ENCODE measurements at places on chromosomes 3 and 15.

DNA sequence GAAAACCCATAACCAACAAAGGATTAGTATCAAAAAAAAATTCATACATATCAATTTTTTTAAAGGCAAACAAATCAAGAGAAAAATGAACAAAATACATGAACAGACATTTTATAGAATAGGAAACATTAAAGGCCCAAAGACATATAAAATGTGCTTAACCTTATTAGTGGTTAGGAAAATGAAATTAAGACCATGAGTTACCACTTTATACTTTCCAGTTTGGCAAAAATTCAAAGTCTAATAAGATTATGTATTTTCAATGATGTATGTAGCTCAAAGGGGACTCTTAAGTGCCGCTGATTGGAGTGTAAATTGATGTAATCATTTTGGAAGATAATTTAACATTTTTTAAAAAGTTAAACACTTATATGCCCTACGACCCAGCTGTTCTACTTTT, 89.2 kb downstream of the BOC start:
- no peak for DNase-seq

DNA sequence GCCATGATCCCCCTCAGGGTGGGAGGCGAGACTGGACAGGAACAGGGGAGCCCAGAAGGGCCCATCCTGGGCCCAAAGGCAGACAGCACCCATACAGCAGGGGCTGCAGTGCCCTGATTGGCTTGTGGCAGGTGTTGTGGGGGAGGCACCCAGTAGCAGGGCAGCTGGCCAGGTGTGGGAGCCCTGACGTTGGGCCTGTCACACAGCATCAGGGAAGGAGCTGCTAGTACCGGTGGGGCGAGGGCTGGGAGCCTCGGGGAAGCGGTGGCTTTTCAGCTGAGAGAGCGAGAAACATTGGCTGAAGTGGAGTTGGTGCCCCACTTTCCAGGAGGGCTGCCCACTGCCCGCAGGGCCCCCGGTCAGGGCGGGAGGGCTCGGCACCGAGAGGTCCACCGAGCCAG, 19.7 kb upstream of the CYP11A1 start:
- no peak for DNase-seq

DNA sequence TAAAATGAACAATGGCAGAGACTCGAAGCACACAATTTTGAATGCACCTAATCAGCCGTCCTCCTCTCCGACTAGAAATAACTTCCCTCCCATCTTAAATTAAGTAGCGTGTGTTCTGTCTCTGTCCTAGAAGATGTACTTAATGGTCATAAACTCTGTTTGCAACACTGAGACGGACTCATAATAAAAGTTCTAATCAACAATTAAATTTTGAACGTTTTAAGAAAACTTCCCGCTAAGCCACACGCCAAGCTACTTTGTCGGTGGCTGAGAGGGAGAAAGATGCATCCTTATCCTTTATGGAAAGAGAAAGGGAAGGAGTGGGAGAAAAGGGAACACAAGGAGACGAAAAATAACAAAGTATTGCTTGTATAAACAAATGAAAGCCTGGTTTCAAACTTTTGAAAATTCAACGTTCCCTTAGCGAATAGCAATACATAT, 989 bp downstream of the GNB4 start:
- DNase-seq: no peak

DNA sequence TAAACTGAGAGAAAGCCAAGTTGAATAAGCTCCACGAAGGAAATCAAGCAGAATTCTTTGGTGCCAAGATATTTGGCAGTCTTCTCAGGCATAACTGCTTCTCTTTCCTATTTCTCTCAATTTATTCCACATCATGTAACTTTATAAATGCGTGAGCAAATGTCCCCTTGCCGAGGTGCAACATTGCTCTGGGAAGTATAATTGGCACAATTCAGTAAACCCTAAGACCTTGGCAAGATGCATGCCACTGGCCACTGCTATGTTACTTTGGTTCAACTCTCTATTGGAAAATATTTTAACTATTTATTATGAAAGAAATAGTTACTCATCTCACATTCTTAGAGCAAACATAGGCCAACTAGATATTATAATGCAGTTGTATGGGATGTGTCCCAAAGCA, 170.2 kb downstream of the SUCNR1 start:
- DNase-seq: no peak

- no peak for DNase-seq
These were observed 58.2 kb downstream of the FNDC3B start for GRCh38 chr3:172097585-172097984.

GRCh38 chr3:157532529-157533297, 29.5 kb upstream of the VEPH1 start:
- DNase-seq: peak; percentile 13

- no peak for DNase-seq
These were observed 63.4 kb upstream of the ANKRD28 start for GRCh38 chr3:15861163-15861562.

DNA sequence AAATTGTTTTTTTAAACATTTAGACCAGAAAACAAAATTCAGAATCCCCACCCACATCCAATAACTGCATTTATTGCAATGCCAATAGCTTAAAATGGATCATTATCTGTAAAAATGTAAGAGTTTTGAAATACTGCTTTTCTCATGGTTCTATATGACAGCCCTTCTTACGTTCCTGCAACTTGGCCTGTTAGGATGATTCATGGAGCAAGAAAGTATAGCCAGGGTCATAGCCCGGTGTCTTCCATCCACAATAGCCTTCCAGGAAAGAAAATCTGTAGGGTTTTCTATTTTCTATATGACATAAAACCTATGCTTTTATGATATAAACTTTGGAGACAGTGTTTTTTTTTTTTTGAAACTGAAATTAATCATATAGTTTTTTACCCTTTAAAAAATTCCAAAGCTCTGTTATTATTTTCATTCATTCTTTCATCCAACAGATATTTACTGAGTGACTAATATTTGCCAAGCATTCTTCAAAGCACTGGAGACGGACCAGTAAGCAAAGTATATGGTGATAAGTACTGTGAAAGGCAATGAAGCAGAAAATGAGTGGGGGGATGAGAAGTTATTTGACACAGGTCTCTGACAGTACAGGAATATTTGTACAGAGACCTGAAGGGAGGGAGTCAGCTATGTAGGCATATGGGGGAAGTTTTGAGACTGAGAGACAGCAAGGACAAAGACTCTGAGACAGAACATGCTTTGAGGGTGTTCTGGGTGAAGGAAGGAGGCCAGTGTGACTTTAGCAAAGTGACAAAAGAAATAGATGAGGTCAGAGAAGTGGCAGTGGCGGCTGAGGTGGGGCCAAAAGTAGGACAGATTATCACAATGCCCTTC, 29.0 kb upstream of the SLC2A2 start:
- DNase-seq: no peak

- no peak for DNase-seq
These were observed 7.0 kb downstream of the SUCLG2 start for GRCh38 chr3:67647390-67647878.

GRCh38 chr15:44038755-44039191, 156.3 kb downstream of the FRMD5 start:
- DNase-seq: no peak

DNA sequence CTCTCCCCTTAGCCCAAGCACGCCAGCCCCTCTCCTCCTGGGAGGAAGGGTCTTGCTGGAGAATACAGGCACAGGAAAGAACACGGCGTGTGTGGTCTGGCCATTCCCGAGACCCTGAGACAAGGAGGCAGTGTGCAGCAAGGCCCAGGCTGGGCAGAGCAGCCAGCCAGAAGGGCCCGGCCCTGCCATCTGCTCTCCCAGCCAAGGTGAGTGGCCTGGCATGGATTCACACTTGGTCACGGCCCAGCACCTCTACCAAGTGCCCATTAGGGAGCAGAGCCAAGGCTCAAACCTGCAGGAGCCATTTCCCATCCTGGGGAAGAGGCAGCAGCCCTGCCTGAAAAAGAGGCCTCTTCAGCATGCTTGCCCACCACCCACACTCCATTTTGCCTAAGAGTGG, 28.6 kb downstream of the MEGF11 start:
- DNase-seq: no peak

- no peak for DNase-seq
These were observed 169.4 kb downstream of the MCTP2 start for GRCh38 chr15:94400526-94401298.

- no peak for DNase-seq
These were observed 31.1 kb downstream of the TMEM40 start for GRCh38 chr3:12727937-12728336.

- DNase-seq: no peak
These were observed 45.2 kb downstream of the CDCP1 start for GRCh38 chr3:45100981-45101407.
